OCI-LY7 (cell line): ENCODE measurements at places on chromosomes 2 and 18.

DNA sequence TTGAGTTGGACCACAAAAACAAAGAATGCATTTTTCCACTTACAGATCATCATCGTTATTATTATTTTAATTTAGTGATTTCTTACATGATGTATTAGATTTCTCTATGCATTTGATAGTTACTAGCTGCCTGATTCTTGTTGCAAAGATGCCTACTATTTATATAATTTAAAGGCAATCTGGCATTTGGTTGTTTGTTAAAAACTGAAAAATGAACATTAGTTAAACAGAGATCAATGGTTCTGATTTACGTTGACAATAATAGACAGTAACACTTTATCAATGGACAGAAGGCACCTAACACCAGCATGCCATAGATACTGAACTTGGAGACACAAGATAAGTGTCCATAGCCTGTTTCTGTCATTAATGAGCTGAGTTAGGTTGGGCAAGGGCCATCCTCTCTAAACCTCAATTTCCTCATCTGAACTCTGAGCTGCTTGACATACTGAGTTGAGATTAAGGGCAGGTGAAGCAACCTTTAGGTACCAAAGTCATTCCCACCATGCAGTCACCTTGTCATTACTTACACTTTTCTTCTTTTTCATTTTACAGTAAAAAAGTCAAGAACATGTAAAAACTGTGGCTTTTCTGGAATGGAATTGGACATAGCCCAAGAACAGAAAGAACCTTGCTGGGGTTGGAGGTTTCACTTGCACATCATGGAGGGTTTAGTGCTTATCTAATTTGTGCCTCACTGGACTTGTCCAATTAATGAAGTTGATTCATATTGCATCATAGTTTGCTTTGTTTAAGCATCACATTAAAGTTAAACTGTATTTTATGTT lies 3.1 kb downstream of the CCL20 start:
- no peak for DNase-seq

DNA sequence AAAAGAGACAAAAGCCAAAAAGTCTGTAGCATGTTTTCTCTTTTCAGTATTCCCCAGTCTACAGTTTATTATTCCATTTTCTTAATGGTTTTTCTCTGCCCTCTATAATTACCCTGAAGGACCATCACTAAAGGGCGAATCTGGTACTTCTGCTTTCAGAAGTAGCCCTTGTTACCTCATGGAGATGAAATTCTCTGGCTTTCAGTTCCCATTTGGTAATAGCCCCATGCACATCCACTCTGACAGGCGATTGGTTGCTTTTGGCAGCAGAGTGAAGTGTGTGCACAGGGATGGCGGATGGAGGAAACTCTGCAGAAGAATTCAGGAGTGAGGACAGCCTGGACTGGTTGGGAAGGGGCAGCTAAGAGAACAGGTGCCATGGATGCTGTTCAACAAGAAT lies 66.3 kb upstream of the NABP1 start:
- peak; percentile 29 for DNase-seq

DNA sequence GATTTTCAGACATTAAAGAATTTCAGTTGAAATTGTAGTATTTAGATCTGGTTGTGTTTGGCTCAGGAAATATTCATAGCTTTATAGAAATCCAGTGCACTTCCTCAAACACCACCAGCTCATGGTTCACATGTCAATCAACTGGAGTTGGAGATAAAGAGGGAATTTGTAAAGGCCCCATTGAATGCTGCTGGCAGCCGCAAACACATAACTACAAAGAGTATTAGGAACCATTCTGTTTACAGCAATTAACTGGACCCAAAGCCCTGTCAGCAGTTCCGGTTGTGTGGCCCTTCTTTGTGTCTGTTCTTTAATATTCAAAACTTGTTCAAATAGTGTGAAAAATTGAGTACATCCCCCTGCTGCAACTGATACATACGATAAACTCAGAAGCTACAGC lies 107.4 kb upstream of the LRRTM4 start:
- no peak for DNase-seq

GRCh38 chr2:228942856-228943255 lies 328.2 kb downstream of the PID1 start:
- no peak for DNase-seq

GRCh38 chr2:198116756-198117155 lies 312.4 kb downstream of the PLCL1 start:
- DNase-seq: no peak

GRCh38 chr2:104793966-104794365 lies 59.9 kb upstream of the POU3F3 start:
- no peak for DNase-seq

DNA sequence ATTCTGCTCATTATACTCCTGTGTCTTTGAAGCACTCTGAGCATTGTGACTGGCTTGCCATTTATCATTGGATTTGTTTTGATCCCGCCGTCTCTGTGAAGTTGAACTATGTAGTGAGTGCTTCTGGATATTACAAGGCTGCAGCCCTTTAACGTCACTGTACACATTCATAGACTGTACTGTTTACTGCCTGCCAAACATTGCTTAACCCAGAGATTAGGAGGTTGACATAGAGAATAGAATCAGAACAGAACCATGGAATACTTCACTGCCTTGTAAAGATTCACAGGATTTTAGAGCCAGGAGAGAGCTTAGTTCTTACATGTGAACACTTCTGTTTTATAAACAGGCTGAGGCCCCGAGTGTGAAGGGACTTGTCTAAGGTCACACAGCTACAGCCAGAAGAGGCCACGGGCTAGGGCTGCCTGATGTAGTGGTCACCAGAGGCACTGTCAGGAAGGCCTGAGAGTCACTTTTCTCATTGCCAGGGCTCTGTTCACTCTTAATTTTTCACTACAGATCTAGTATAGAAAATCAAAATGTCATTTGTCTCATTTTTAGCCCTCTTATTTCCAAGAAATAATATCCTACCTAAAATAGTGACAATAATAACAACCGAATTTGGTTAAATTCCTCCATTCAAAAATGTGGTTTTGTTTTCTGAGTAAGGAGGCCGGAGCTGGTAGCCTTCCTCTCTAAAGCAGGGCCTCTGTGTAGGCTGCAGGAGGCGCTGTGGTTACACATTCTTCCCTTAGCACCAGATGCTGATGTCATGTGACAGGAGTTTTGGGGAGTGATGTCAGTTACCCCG lies 87.9 kb downstream of the UGGT1 start:
- peak; percentile 42 for DNase-seq

DNA sequence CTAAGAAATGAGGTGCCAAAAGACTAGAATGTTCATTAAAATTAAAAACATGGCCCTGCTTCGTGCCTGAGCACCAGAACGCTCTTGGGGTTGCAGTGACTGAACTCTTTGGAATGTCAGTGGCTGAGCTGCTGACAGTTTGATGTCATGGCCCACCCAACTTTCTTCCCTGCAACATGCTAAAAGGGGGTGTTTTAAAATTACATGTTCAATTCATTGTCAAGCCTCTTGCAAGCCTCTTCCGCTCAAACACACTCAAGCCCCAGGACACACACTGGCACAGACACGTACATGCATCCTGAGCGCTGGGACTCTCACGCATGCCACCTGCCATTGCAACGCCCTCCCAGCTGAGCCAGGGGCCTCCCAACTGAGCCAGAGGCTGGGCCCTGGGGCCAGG lies 12.6 kb downstream of the RUFY4 start:
- no peak for DNase-seq
